ENCODE measurements at places on chromosomes 12 and 14.

GRCh38 chr14:102891111-102891510 is 31.4 kb upstream of the AMN start:
- DNase-seq, result no peak

GRCh38 chr12:79455286-79455685 is 235.5 kb downstream of the PAWR start:
- DNase-seq, result no peak

- no peak for DNase-seq
Measured at GRCh38 chr14:77961847-77962580, 162.1 kb downstream of the ADCK1 start.

DNA sequence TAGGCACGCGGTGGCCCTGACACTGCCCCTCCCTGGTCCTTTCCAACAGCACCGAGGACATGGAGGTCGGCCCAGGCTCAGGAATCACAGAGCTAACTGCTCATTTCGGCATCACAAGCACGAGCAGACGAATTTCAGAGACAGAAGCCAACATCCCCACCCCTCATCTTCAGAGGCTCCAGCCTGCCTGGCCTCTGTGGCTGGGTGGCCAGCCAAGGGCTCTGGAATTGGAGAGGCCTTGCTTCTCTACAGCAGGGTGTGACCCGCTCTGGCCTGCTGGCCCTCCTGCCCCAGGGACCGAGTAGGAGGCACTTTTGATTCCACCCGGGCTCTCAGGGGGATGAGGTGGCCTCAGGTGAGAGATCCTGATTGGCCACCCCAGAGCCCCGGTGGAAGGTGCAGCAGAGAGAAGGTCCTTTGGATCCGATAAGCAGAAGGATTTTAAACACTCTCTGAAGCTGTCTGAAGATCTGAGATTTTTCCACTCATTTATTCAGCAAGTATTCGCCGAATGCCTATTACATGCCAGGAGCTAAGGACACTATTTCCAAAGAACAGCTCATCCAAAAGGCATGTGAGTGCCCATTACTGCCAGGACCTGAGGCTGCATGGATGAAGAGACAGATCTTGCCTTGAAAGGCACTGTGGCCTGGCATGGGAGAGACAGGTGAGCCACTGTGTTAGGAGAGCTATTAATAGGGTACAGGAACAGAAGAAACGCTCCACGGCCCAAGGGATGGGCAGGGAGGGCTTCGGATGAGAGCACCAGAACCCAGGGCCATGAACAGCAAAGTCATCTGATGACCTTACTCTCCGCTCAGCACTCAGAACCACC is 10.2 kb downstream of the BAG5 start:
- DNase-seq, result no peak

DNA sequence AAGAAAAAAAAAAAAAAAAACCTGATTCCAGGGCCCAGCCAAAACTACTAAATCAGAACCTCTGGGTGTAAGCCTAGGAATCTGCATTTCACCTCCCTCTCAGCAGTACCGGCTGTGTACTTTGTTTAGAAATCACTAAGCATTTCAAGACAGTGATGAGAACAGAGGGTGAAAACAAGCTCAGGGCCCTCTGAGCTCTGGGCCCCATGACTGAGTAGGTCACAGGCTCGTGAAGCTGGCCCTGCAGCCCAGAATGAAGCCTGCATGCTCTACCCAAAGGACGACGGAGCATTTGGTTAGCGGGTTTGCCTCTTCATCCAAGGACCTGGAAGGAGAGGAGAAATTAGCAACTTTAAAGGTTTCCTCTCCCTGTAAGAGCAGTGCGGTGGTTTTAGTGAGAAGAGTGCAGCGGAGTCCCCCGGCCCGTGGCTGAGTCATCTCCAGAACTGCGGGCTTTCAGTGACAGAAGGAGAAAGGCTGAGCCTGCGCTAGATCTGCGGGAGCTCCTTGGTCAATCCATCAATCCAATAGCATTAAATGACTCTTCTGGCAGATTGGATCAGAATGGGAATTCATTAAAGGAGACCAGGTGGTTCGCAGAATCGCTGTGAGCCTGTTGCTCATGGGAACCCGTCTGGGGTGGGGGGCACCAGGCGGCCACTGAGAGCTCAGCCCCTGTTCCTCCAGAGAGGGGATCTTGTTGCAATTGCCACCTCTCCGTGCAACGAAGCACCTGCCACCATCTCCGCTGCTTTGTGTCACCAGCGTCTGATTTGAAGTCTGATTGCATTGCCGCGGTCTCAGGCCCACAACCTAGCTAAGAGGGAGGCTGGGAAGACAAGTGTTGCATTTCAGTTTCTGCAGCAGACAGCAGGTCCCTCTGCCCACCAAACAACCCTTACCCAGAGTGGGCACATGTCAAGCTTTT is 7.3 kb downstream of the IL31 start:
- DNase-seq, result peak; percentile 59

GRCh38 chr12:19539836-19540235 is 100.5 kb downstream of the AEBP2 start:
- no peak for DNase-seq

GRCh38 chr12:53235742-53236442 is 3.9 kb upstream of the RARG start:
- DNase-seq, result no peak
